ENCODE measurements at places on chromosomes 13 and 19.

- no peak for DNase-seq
These were observed 114.0 kb upstream of the OBI1 start for GRCh38 chr13:78772933-78773332.

GRCh38 chr13:67045357-67045756 is 184.8 kb downstream of the PCDH9 start:
- no peak for DNase-seq

GRCh38 chr19:29805031-29805965 is 6.5 kb upstream of the CCNE1 start:
- no peak for DNase-seq

DNA sequence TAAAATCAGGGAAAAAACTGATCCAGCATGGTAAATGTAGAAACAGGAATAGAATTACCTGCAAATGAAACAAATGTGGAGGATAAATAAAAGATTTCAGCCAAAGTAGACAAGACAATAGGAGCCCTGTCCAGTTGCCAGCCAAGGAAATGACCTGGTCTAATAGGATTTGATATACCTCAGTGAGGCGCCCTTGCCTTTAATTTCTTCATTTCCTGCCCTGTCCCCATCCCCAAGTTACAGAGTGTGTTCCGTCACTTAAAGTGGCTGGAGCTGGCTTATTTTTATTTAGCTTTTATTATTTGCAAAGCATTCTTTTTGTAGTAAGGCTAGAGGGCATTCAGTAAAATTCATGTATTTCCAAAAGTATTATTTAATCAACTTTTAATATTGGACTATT is 1022.0 kb downstream of the EFNB2 start:
- no peak for DNase-seq

- DNase-seq = peak; percentile 3
These were observed 34.2 kb downstream of the GPR42 start for GRCh38 chr19:35404879-35405622.

DNA sequence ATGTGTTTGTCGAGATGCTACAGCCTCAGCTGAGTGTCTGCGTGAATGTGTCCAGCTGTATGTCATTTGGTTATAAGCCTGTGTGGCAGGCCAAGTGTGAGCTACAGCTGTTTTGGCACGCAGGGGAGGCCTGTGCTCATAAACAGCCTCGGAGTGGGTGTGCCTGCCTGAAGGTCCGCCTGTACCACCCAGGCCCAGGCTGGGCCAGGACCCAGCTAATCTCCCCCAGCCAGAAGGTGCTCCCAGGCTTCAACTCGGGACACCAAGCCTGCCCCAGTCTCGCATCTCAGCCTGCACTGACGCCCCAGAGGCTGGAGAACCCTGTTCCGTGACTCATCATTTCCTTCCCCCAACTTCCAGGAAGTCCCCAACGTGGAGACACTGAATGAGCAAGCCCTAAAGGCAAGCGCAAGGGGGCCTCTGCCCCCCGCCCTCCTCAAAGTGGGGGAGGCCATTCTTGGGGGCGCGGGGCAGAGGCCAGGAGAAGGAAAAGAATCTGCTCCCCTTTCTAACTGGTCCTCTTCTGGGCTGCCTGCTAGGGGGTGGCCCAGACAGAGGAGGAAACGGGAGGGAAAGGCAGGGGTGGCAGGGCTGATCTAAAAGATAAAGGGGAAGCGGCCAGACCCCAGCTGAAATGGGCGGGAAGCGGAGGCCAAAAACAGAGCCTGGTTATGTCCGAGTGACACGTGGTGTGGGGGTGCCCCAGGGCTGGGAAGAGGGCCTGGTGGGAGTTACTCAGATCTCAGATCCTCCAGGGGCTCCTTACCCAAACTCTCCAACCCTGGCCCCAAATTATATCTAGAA is 2.0 kb downstream of the SLC1A5 start:
- DNase-seq = peak; percentile 69

DNA sequence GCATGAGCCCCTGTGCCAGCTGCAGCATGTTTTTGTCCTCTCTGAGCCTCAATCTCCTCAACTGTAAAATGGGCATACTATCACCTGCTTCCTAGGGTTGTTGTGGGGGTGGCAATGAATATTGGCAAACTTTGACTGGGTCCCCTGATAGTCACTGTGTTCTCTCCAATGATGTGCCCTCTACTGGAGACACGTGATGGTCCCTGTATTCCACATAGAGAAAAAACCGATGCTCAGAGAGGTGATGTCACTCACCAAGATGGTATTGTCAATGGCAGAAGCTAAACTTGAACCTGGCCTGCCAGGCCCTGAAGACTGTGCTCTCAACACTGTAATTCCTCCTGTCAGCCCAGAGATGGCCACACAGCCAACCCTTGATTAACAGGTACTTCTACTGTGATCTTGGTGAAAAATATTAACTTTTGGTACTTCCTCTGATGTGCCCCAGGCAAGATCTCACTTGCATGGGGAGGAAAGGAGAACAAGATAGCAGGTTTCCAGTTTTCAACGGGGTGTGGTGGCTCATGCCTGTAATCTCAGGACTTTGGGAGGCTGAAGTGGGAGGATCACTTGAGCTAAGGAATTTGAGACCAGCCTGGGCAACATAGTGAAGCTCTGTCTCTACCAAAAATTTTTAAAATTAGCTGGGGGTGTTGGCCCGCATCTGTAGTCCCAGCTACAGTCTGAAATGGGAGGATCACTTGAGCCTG is 3.6 kb downstream of the CEACAM20 start:
- no peak for DNase-seq

DNA sequence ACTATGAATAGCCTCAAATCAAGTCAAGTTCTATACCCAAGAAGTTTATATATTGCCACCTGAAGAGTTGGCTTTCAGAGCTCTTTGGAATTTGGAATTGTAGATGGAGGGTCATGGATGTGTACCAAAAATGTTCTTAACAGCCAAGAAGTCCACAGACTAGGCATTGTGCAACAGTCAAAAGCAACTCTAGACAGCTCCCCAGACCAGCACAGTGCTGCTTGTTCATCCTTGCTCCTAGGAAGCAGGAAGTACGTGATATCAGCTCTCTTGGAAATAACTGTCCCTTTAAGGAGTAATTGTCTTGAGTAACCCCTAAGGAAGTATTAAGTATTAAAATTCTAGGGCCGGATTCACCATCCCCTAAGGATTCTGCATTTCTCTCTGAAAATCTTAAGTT is 30.7 kb upstream of the IL17D start:
- no peak for DNase-seq

GRCh38 chr19:58570770-58571574 is 2.2 kb downstream of the MZF1 start:
- no peak for DNase-seq

DNA sequence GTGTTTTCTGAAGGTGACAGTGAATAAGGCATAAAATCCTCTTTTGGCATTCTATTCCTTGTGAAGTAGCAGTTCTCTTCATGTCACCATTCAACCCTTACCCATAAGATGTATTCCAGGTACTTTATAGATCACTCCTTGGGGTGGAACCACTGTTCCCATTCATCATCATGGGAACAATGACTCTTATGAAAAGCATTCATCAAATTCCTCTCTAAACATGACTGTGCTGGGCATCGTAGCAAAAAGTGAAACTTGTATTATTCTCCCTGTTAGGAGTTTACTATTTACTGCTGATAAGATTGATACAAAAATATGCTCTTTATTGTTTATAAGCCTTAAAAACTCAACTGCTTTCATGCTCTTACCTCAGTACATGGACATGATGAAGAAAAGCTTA is 793.4 kb downstream of the LIG4 start:
- DNase-seq = peak; percentile 14

DNA sequence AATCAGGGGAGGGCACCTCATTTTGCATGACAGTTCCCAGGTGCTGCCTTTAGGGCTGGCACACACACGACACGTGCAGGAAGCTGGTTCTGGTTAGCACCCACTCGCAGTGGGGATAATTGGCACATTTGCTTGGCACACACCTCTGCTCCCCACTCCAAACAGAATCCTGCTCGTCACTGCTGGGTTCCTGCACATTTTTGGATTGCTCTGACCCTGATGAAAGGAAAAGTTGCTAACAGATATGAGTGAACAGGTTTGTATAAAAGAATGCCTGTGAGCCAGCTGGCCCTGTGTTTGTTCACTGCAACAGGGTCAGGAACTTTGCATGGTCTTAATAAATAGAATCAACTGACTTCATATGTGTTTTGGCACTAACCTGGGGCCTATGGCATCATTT is 1500.4 kb downstream of the EFNB2 start:
- DNase-seq = no peak

DNA sequence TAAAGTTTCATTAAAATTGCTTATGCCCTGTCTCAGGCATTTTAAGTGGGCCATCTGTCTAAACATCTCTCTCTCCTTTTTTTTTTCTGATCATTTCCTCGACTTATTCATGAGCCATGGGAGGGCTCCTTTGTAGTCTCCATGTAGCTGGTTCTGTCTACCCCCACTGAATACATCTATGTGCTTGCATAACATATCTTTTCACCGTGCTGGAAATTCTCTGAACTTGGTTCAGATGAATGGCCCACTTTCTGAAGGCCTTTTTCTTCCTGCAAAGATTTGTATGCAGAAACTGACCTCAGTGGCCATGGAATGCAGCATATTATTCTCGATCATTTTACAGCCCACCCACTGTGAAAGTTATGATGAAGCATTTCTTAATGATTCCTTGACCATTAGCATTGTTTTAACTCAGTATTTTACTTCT is 225.3 kb downstream of the GGACT start:
- peak; percentile 84 for DNase-seq

All from astrocyte of the spinal cord (primary cell).